ENCODE measurements at places on chromosomes 7 and 10.

DNA sequence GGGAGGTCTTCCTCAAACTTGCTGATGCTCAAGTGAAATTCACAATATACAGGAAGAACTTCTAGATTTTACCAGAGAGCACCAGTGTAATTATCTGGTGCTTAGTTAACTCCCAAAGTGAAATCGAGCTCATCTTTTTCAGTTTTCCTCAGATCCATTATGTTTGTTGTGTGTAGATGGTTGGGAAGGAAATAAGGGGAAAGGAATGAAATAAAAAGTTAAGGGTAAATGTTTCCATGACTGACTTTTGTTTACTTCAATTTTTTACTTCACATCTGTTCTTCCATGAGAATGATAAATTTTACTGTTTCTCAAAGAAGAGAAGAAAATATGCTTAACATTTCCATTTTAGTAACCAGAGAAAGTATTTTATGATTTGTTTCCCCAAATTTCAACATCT lies 21.3 kb downstream of the FAM107B start:
- DNase-seq = no peak

DNA sequence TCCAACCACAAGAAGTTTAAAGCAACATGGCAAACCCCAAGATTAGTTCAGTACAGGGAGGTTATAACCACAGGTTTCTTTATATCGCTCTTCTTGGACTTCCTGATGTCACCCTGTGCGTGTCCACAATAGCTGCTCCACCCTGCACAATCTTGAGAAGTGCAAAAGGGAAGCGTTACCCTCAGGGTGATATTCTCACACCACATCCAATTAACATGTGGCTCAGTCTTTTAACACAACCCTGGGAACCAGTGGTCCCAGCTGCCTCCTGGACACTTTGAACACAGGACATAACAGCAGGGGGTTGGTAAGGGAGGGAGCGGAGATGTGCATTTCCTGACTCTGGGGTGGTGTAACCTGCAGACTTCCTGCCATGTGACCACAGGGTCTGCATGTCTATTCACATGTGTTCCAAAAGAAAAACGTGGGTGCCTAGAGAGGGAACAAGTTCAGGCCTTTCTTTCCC lies 64.6 kb downstream of the GSAP start:
- DNase-seq = no peak

- no peak for DNase-seq
Measured at GRCh38 chr10:96890172-96890513, 58.0 kb downstream of the LCOR start.

DNA sequence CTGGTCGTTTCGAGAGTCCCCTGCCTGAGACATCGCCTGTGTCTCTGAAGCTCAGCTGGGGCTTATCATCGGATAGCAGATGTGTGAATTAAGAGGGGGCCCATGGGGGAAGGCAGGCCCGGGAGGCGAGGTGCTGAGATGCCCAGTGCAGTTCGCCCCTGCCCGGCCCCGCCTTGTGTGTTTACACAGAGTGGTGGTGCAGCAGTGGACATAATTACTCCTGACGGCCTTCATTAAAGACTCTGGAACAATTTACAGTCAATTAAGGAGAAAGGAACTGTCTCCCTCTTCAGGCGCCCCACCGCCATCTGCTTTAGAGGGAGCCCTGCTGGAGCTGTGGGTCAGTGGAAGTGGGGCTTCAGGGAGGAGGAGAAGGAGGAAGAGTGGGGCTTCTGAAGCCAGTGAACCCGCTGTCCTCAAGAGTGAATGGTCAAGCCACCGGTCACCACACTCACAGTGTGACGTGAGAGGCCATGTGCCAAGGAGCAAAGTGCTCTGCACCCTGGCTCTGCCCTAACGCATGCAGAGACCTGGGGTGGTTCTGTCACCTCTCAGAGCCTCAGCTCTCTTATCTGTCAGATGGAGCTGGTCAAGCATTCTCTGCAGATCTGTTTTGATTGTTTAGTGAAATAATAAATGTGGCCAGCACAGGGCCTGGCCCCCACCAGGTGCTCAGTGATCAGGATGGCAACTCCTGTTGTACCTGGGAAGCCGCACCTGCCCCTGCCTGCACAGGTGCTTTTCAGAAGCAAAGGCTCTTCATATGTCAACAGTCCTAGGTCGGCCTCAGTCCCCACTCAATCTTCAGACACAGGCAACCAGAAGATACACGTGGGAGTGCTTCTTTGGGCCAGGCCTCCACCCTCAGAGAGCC lies 65.6 kb downstream of the CDH23 start:
- DNase-seq = no peak

DNA sequence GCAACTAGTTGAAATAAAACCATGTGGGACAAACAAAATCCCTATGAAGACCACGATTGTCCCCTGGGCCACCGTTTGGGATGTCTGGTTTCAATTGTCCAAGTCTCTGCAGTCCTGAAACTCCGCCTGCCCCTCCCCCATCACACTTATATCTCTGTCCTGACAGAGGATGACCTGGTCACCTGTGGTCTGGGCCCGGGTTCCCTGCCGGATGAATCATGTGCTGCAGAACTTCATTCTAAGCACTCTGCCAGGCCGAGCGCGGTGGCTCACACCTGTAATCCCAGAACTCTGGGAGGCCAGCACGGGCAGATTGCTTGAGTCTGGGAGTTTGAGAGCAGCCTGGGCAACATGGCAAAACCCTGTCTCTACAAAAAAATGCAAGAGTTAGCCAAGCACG lies 91.1 kb downstream of the COL13A1 start:
- no peak for DNase-seq

DNA sequence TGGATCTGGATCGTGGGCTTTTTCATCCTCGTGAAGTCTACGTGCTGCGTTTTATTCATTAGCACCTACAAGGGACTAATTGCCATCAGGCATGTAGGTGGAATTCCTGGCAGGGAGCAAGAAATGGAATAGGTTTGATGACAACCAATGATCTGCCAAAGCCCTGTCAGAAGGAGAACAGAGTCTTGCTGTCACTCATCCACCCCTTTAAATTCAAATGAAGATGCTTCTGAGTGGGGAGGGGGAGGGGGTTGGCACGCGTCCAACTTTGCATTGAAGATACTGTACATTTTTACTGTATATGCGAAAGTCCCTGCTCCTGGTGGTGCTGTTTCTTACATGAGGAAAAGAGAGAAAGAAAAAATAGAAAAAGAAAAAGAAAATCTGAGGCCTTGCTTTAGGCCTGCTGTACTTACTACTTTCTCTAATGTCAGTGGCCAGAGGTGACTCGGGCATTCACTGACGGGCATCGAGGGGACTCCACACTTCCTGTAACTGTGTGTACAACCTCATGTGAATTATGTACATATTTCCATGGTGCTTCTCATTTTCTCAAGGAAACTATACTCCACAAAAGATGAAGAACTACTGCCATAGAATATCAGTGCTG lies 569.1 kb downstream of the INHBA start:
- DNase-seq = no peak

- no peak for DNase-seq
Measured at GRCh38 chr10:107546986-107547385, 382.5 kb upstream of the SORCS1 start.

All from heart left ventricle (tissue), 16 donors.